ENCODE measurements at places on chromosomes 6 and 20. TPM values are rescaled to one million over a fixed set of nuclear protein-coding genes. Genes with fewer than 3 reads are reported as not detected.

GRCh38 chr20:15889514-15890256 is 683.6 kb downstream of the KIF16B start:
- DNase-seq, result no peak

- peak; percentile 86 for DNase-seq
Observed at GRCh38 chr6:156794546-156795354, 17.6 kb downstream of the ARID1B start.

DNA sequence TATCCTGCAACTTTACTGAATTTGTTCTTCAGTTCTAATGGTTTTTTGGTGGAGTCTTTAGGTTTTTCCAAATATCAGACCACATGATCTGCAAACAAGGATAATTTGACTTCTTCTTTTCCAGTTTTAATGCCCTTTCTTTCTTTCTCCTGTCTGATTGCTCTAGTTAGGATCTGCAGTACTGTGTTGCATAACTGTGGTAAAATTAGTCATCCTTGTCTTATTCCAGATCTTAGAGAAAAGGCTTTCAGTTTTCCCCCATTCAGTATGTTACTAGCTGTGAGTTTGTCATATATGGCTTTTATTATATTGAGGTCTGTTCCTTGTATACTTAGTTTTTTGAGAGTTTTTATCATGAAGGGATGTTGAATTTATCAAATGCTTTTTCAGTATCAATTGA is 4.3 kb downstream of the MICA start:
- no peak for DNase-seq

GRCh38 chr6:109336221-109336961 is 45.9 kb downstream of the CD164 start:
- no peak for DNase-seq

GRCh38 chr6:15504581-15505350 is 158.1 kb downstream of the DTNBP1 start:
- DNase-seq, result peak; percentile 97

- DNase-seq, result no peak
Observed at GRCh38 chr6:149033454-149033853, 284.1 kb upstream of the TAB2 start.

GRCh38 chr20:37362821-37363220 is 16.9 kb downstream of the SRC start:
- no peak for DNase-seq

GRCh38 chr6:89483111-89483720 is 50.3 kb downstream of the ANKRD6 start:
- no peak for DNase-seq

DNA sequence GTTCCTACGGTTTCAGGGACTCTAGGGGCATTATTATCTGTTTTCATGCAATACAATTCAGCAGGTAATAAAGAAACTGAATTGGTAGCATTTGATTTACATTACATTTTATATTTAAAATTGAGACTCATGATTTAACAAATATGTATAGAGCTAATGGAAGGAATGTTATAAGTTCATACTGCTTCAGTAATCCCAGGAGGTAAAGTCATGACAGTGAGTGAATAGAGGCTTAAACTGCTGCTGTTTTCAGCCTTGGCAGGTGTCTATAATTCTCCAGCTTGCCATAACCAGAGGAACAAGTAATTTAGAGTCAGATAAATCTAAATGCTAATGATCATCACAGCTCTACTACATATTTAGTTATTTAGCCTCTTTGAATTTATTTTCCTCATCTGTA is 360.8 kb upstream of the MANEA start:
- no peak for DNase-seq

GRCh38 chr6:153588330-153588729 is 450.7 kb upstream of the OPRM1 start:
- no peak for DNase-seq

DNA sequence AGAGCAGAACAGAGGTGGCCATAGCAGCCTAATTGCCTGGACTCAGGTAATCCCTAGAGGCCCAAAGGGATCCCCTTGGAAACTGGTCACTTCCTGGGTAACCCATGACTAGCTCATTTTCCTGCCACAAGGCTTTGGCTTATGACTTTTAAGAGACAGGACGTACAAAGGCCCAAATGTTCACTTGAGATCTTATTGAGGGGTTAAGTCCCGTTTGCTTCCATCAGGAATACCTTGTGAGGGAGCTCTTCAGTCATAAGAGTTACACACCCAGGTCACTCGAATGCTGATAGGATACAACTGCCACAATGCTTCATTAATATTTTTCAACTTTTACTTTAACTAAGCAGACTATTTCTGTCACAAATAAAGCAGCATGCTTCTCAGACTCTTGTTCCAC is 51.7 kb downstream of the TMEM170B start:
- no peak for DNase-seq

DNA sequence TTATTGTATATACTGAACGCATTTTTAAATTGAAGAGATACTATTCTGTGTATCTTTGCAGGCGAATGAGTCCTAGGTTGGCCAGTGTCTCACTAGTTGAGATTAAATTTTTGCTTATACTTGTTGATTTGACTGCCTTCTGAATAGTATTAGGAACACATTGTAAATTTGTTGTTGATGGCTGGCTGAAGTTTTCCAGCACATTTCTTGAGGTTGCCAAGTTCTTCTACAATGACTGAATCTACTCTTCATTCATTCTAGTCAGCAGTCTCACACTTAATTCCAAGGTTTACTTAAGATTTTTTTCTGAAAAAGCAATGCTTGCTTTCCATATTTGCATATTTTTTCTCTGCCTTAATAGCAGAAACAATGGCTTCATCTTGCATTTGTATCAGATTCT is 151.7 kb downstream of the ZFAND3 start:
- DNase-seq, result no peak

GRCh38 chr6:150293423-150294173 is 75.2 kb upstream of the IYD start:
- peak; percentile 44 for DNase-seq

GRCh38 chr6:118584911-118585310 is 36.8 kb downstream of the PLN start:
- DNase-seq, result no peak

GRCh38 chr6:111159633-111160032 is 72.3 kb downstream of the SLC16A10 start:
- no peak for DNase-seq

DNA sequence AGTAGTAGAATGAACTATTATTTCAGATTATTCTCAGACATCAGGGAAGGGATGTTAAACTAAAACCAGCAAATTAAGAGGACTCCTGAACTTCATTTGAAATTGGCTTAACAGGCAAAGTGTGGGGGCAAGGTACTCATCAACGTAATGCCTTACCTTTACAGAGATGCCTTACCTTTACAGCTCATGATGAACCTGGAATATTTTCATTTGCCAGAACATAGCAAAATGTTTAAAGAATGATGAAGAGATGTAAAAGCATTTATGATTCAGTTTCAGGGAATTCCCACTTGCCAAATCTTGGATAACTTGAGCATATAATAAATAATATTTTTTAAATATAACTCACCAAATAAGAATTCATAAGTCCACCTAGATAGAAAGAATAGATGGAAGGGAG is 207.5 kb downstream of the TINAG start:
- DNase-seq, result no peak

- no peak for DNase-seq
Observed at GRCh38 chr20:61801428-61801827, 264.3 kb downstream of the TAF4 start.

- DNase-seq, result peak; percentile 56
Observed at GRCh38 chr6:42230345-42231321, 13.0 kb upstream of the MRPS10 start.

DNA sequence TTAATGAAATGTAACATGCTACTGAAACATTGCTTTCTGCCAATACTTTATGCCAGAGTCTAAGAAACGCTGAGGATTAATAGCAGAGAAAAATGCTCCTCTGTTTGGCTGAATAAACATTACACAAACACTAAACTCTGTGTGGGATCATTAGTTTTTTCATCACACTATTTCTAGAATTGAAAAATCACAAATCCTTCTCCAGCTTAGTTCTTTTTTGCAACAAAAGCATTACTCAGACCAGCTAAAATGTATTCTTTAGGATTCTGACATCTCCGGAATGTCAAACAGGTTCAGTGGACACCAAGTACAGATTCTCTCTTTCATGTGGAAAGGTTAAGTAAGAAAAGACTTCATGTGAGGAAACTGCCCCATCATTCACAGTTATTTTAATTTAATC is 226.9 kb downstream of the SIM1 start:
- DNase-seq, result no peak

GRCh38 chr6:83758533-83758932 is 49.6 kb upstream of the SNAP91 start:
- no peak for DNase-seq

- DNase-seq, result no peak
Observed at GRCh38 chr20:46305331-46305972, 2.8 kb downstream of the CDH22 start.

DNA sequence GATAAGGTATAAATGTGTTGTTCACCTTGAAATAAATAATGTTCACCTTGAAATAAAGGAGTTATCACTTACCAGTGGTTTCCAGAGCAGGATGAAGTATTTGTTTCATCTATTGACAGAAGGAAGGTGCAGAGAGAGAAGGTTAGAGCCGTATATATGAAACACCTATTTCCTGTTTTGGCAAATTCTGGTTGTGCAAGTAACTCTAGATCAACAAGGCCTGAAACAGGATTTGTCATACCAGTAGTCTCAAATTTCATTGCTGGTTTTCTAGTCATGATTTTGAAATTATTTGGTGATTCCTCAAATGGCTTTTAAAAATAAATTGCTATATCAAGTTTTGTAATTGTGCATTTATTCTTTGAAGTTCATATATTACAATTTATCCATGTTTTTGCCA is at the start of gene CRISP3:
Gene CRISP3, minus strand, starts transcription at position 130 of the 400 bp plus-strand sequence. Its CDS starts 21 bp downstream, at position 109.
- no peak for DNase-seq

DNA sequence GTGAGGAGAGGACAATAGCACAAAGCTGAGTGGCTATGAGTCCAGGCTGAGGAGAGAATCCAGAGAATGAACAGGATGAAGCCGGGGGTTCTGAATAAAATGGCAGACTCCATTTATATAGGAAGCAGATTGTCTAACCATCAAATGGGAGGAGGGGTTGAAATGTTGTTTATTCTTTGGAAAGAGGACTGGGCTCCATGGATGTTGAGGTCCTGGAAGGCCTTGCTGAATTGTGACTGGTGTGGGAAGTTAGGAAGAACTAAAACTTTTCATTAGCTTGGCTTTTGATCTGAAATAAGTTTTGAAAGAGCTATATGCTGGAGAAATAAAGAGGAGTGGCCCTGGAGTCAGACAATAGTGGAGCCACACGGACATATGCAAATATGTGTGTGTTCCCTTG is 647.8 kb downstream of the RNF144B start:
- no peak for DNase-seq

GRCh38 chr6:122567034-122567433 is 43.2 kb upstream of the PKIB start:
- no peak for DNase-seq

GRCh38 chr6:28322661-28323060 is 13.3 kb downstream of the ZSCAN31 start:
- no peak for DNase-seq

- DNase-seq, result no peak
Observed at GRCh38 chr6:106922626-106923025, 51.9 kb downstream of the CD24 start.

- no peak for DNase-seq
Observed at GRCh38 chr6:96234444-96234843, 218.7 kb downstream of the FUT9 start.

DNA sequence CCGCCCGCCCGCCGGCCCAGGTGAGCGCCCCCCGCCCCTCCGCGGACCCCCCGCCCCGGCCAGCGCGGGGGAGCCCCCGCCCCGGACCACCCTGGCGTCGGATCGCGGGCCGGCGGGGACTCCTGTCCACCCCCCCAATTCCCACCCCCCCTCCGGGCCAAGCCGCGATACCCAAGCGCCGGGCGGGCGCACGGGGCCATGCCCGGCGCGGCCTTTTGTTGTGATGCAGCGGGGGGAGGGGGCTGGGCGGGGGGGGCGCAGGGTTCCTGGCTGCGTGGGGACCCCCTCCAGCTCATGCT is 245 bp downstream of the SRC start:
- no peak for DNase-seq

DNA sequence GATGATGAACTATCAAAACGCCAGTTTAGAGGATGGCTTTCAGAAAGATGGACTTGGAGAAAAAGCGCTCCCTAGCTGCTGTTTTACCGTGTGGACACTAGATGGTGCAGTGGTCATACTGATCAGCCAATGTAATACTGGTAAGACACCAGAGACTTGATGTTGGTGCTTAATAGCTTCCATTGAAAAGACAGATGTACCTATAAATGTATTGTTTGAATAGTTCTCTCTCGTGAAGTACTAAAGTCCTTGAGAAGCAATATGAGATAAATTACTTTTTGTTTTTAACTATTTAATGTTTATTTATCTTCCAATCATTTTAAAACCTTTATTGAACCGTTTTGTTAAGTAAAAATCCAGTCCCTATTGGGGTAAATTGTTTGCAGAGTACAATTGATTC is 63.9 kb upstream of the FUCA2 start:
- peak; percentile 48 for DNase-seq

- DNase-seq, result no peak
Observed at GRCh38 chr6:132812756-132813172, 1.6 kb upstream of the RPS12 start.

DNA sequence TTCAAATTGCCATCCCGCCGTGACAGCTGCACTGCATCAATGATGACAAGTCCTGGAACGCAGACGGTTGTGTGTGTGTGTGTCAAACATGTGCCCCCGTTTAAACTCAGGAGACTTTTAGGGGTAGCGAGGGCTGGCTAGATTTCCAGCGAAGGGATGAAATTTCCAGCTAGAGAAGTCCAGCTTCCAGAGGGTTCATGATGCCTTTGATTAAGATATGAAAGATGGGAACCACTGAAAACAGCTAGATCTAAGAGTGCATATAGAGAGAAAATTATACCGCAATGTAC is 644 bp downstream of the KIZ start:
- peak; percentile 28 for DNase-seq

DNA sequence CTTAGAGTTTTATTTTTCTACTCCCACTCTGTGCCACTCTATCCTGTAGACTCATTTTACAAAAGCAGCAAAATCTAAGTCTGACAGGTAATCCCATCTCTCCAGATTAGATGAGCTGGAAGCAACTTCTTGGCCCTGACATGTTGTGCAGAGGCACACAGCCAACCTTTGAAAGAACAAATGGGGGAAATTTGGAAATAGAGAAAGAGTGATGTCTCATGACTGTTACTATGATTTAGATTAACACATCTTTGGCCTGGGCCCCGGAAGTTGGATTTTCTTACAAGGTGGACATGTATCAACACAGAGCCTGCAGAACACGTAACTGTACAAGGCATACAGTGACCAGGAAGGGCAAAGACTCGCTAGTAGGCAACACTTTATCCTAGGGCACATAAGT is 227.7 kb downstream of the MYLK4 start:
- DNase-seq, result no peak

- DNase-seq, result peak; percentile 53
Observed at GRCh38 chr6:148064406-148065134, 278.1 kb upstream of the SASH1 start.

GRCh38 chr20:32828029-32828680 is 8.4 kb downstream of the MAPRE1 start:
- no peak for DNase-seq

The GCLC gene
- 103 TPM for total RNA-seq

The TMEM74B gene
- not detected for total RNA-seq

The RALY gene
- total RNA-seq, result 327 TPM

The GINS1 gene
- 17.1 TPM for total RNA-seq

The TCF21 gene
- not detected for total RNA-seq

The PLEKHG1 gene
- 1.7 TPM for total RNA-seq

The BCAS4 gene
- total RNA-seq, result 84.7 TPM

The KIF13A gene
- 23.7 TPM for total RNA-seq

The OOEP gene
- not detected for total RNA-seq

The HLA-DQA1 gene
- not detected for total RNA-seq

The CASP8AP2 gene
- 9.7 TPM for total RNA-seq

The TFAP2C gene
- 7.6 TPM for total RNA-seq

The ATP9A gene
- total RNA-seq, result 37.1 TPM

The MYLK2 gene
- total RNA-seq, result not detected

All from Caki2 (cell line).